Left renal pelvis (tissue), 4 donors: ENCODE measurements at places on chromosomes 3 and 15. TPM values are rescaled to one million over a fixed set of nuclear protein-coding genes. Genes with fewer than 3 reads are reported as not detected.

DNA sequence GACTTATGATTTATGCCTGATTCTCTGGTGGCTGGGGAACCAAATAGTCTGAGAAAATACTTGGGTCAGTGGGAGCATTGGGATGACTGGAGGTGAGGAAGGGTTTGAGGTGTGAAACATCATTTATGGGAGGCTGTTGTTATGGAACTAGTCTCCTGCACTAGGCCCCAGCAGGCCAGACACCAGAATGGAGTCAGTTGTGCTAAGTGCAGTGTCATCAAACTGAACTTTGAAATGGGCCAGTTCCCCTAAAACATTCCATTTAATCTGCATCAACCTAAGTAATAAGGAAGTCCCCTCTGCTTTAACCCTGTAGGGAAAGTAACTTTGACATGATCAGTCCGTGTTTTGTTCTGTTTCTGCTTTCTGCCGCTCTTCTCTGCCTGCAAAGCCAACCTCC is 44.9 kb upstream of the KLHL25 start:
- DNase-seq: no peak

DNA sequence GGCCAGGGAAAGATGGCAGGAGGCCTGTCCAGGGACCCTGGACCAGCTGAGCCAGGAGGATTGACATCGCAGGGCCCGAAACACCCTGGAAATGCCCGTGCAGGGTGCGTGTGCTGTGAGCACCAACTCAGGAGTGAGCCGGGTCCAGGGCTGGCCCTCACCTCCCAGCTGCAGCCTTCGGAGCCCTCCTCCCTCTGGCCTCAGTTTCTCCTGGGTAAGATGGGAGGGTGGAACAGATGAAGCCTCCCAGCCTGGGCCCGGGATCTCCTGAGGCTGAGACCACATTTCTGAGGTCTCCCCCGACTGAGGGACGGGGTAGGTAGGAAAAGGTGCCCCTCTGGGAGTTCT is 5.3 kb upstream of the CALML4 start:
- DNase-seq: no peak

GRCh38 chr3:179591313-179591712 is 13.1 kb downstream of the MRPL47 start:
- DNase-seq: no peak

GRCh38 chr15:80228959-80229610 is 22.9 kb downstream of the CTXND1 start:
- no peak for DNase-seq

Gene GPR156
- 3.0 TPM for polyA plus RNA-seq

- no peak for DNase-seq
Observed at GRCh38 chr15:69303337-69304181, 4.8 kb downstream of the PAQR5 start.

Gene CNTN4
- polyA plus RNA-seq: 28.0 TPM

DNA sequence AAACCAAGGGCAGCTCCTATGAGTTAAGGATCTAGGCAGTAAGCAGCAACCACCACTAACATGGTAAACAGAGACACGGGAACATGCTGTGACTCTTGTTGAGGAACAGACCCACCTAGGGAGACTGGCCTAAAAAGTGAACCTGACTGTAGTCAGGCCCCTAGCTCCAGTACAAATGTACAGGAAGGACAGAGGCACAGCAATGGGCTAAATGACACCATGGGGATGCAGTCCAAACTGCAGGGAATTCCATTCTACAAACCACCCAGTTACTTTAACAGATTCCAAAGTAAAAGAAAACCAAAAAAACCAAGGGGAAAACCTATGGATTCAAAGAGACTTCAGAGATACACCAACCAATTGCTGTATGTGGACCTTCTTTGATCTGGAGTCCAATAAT is 28.2 kb upstream of the CGNL1 start:
- DNase-seq: no peak

GRCh38 chr3:143604402-143605185 is 243.7 kb downstream of the SLC9A9 start:
- DNase-seq: no peak

- no peak for DNase-seq
Observed at GRCh38 chr15:35958975-35959374, 413.0 kb upstream of the DPH6 start.
